ENCODE measurements at places on chromosomes 1 and 21.

GRCh38 chr1:245690946-245691541 is 536.3 kb downstream of the KIF26B start:
- DNase-seq = no peak

GRCh38 chr1:236760480-236760879 is 34.6 kb upstream of the MTR start:
- no peak for DNase-seq

GRCh38 chr21:32994305-32994704 is 31.4 kb upstream of the OLIG2 start:
- no peak for DNase-seq

DNA sequence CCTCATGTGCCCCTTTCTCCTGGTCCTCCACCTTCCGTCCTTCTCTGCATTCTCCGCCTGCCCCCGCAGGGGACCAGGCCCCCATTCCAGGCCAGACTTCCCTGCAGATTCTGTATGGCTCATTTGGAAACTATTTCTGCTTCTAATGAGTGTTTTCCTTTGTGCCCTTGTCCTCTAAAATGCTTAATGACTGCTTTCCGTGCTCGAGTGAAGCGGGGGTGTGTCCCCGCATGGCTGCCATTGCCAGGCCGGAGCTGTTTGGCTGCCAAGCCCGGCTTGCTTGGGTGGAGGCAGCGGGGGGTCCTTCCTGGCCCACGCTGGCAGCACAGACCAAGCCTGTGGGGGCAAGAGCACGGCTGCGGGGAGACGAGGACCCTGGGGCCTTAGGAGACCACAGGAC is 299.3 kb upstream of the VAMP3 start:
- DNase-seq = no peak

DNA sequence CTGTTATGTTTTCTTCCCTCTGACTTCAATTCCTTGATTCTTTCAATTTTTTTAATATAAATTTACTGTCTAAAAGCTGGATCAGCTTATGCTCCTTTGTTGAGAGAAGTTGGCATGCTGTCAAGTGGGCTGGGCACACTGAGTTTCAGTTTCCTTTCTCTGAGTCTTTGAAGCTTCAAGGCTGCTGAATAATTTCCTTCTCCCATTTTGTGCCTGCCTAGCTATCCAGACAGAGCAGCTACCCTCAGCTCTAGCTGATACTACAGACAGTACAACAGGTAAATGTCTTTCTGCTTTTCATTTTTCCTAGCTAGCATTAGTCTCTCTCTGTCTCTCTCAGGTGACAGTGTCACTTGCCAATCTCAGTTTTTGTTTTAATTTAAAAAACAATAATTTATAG is at the start of gene IFI44:
IFI44 (plus strand) TSS at position 204 of the 400 bp plus-strand sequence. CDS start 365 bp downstream, outside the sequence.
- DNase-seq = peak; percentile 42

DNA sequence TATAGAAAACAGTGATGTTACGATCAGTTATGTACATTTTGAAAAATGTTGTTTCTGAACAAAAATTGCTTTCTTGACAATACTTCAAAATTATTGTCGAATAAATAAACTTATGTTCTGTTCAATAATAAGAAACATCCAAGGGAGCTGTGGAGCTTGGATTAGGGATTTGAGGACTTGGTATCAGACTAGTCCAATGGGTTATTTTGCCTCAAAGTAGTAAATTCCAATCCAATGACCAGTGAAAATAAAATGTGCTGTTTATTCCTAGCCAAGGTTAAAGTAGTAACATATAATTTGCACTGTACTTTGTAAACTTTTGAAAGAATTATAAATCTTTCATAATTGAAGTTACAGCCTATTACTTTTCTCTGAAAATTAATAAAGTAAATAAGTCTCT is 79.1 kb upstream of the IVNS1ABP start:
- DNase-seq = no peak
